SK-N-MC (cell line): ENCODE measurements at places on chromosomes 1 and 21.
A peak's percentile ranks its signal among the peaks of the same experiment; 100 is the strongest.

GRCh38 chr1:28259934-28260802, 850 bp downstream of the SESN2 start:
- no peak for DNase-seq

DNA sequence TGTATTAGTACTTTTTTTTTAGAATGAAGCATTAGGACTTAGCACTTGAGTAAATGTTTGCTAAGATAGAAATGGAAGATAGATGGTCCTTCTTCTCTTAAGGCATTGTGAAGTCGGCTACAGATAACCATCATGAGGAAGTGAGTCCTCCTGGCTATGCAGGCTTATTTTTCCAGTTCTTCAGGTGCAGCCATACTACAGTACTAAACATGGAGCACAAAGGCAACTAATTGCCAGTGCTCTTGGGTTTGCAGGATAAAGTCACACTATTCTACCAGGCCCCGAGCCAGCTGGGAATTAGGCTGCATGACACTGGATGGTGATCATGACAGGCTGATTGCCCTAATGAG, 197.3 kb upstream of the SGIP1 start:
- DNase-seq, result no peak

DNA sequence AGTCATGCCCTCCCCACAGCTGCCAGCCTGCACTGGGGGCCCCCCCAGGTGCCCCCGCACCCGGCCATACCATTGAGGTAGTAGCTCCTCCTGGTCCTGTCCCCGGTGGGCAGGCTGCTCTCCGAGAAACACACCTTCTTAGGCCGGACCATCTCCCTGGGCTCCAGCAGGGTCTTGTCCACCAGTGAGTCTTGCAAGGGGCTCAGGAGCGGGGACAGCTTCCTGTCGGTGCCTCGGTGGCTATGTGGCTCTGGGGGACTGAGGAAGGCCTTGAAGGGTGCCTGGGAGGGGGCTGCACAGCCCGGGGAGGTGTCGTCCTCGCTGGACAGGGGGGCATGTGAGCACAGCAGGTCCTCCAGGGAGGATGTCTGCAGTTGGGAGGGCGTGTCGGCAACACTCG, 12.9 kb upstream of the FTCD start:
- no peak for DNase-seq

DNA sequence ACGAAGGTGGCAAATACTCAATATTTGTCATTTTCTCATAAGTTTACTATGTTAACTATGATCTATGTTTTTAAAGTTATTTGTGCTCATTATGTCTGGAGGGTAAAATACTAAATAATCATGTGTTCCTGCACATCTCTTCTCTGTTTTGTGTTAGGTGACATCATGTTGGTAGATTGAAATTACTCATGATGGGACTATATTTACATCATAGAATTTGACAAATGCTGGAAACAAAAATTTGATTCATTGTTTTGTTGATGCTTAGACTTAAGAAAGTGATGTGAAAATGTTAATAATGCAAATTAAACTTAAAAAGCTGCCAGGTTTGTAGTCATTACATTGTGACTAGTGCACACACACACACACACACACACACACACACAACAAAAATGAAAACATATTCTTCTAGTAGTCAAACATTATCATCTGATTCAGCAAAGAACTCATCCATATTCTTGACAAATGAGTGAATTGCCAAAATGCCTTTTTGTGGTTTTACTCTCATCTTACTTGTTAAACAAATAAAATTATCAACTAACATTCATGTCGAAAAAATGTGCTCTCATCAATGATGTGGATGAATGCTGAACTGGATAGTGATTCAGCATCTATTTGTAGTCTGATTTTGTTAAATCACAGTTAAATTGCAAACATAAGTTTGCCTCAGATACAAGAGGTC, 870.7 kb downstream of the BRINP3 start:
- no peak for DNase-seq

DNA sequence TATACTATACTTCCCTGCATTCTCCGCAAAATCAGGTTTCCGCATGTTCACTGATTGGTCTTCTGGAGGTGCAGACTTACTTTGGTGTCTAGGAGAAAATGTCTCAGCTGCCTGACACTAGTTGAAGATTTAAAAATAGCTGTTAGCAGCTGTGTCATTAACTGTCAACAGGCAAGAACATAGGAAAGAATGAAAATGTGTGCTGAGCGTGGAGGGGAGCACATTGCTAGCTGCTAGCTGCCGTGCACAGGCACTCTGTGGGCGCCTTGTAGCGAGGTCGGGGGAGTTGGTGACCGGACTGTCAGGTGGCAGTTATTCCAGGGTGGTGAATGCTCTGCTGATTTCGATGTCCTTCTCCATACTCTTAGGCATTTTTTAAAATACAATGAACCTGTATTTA, 5.2 kb downstream of the FAAH start:
- no peak for DNase-seq

- no peak for DNase-seq
Measured at GRCh38 chr1:97508653-97509218, 412.1 kb downstream of the DPYD start.

DNA sequence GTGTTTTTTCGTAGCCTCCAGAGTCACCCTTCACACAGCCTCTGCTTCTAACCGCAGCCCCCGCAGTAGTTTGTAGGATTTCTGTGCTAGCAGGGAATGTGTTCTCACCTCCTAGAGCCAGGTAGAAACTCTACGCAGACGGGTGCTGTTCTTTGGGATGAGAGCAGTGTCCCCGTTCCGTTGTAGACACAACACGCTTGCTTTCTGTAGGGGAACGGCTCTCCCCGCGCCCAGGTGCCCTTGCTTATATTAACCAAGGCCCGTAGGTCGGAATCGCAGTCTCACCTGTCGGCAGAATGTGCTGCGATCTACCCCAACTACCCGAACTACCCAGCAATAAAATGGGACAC, 111.8 kb upstream of the NBPF11 start:
- DNase-seq, result no peak

GRCh38 chr1:24850328-24850920, 79.7 kb downstream of the RUNX3 start:
- peak; percentile 79 for DNase-seq
